ENCODE measurements at places on chromosomes 1 and 21.

- no peak for DNase-seq
Observed at GRCh38 chr1:50415235-50416149, 7.8 kb downstream of the DMRTA2 start.

DNA sequence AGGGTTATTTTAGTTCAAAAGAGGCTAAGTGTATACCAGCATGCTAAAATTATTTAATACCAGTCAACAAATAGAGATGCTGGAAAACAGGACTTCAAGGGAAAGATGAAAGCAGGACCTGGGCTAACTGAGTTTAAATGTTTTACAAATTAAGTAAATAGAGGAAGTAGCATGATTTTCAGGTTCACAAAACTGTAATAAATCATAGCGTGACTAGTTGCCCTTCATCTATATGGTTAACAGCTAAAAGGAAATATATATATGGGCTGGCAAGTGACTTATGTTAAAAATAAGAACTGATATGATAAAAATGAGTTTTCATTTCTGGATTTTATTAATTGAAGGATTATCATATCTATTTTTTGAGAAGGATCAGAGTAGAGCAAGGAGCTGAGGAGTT is 25.6 kb downstream of the DPYD start:
- no peak for DNase-seq

DNA sequence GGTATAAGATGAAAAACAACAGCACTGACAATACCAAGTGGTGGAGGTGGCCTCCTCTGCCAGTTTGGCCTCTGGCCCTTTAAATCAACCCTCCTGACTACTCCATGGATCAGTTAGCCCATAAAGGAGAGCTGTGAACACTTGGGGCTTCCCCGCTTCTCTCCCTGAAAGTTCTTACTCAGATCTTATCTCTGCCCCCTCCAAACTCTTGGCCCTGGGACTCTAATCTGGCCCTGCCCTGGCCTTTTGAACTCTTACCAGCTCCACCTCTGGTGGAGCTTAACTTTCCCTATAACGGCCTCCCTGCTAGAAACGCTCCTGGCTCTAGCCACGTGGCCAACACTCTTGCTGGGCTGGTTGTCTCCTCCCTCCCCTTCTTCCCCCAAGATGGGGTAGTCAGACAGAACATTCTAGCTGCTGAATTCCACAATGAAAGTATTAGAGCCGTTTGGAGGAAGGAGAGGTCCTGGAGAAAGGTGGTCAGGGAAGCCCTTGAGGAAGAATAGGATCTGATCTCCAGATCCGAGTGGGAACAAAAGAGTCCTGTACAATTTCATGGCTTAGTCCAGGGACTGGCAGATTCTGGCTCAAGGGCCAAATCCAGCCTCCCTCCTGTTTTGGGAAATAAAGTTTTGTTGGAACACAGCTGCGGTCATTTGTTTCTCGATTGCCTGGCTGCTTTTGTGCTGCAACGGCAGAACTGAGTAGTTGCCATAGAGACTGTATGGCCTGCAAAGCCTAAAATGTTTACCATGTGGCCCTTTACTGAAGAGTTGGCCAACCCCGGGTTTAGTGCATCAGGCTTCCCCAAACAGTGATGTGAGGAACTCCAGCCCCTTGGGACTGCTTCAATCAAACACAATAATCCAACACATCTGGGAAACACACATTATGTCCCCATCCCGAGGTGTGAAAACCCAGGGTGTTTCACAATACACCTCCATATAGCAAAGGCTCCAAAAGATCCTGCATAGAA is 9.5 kb upstream of the PIGR start:
- DNase-seq, result peak; percentile 44

- DNase-seq, result peak; percentile 80
Observed at GRCh38 chr1:228059634-228060457, 22.7 kb upstream of the ARF1 start.

GRCh38 chr21:28509031-28509430 is 483.6 kb downstream of the LTN1 start:
- DNase-seq, result no peak
